AML-193 (cell line): ENCODE measurements at places on chromosomes 1 and 21.

DNA sequence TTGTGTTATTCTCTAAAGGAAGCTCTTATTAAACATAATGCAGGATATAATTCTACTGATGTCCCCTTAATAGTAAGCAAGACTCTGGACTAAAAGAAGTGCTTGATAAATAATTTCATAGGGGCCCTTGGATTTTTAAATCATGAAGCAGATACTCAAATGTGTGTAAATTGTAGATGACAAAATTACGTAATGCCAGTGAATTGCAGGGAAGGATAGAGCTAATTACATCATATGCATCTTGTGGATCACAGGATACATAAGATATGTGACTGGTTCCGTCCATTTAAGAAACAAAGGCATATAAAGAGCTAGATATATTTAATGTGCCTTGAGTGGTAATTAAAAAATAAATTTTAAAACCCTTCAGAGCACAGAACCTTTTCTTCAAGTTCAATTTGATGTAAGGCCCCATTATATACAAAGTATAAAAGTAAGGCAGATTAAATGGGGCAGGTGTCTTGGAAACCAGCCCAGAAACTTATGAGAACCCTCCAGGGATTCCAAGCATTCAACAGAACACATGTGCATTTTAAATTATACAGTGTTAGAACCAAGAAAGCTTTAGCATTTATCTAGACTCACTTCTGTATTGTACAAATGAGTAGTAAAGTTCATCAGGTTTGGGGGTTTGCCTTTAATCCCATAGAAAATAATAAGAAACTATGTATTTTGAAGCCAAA, 190.4 kb downstream of the NCAM2 start:
- DNase-seq: no peak

GRCh38 chr1:1943834-1944570, 24.9 kb upstream of the TMEM52 start:
- DNase-seq: no peak

DNA sequence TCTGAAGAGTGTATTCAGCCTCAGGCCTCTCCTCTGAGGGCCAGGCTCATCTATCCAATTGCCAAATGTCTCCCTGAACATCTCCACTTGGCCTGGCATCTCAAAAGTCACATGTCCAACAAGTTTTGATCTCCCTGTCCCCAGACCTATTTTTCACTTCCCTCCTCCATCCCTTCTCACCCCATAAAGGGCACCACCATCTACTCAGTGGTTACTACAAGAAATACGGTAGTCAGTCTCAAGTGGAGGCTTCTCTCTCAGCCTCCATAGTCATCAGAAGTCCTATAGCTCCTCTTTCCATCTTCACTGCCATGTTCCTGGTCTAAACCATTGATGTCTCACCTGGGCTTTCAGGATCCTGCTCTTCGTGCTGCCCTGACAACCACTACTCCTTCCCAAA, 82.5 kb upstream of the EDN2 start:
- no peak for DNase-seq

DNA sequence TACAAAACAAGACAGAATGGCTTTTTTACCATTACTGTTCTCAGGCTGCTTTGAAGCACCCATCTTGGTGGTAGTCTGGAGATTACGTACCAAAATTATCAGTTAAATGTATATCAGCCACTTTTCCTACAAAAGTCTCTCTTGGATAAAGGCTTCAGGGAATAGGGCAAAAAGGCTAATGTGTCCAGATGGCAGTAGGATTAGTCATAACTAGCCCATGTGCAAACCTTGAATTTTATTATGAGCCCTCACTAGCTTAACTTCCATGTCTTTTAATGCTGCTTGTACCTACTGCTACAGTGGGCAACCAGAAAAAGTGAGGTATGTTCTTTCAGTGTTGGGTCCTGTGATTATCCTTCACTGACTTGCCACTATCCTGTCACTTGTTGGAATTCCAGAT, 51.0 kb downstream of the PLPPR4 start:
- no peak for DNase-seq

GRCh38 chr1:7902478-7903085, 38.1 kb downstream of the TNFRSF9 start:
- DNase-seq: peak; percentile 56

- DNase-seq: no peak
Measured at GRCh38 chr1:52899445-52899894, 22.1 kb downstream of the ECHDC2 start.
